Mesenchymal stem cell (in vitro differentiated cells and primary cell): ENCODE measurements at places on chromosomes 6 and 20.
A peak's percentile ranks its signal among the peaks of the same experiment; 100 is the strongest.

DNA sequence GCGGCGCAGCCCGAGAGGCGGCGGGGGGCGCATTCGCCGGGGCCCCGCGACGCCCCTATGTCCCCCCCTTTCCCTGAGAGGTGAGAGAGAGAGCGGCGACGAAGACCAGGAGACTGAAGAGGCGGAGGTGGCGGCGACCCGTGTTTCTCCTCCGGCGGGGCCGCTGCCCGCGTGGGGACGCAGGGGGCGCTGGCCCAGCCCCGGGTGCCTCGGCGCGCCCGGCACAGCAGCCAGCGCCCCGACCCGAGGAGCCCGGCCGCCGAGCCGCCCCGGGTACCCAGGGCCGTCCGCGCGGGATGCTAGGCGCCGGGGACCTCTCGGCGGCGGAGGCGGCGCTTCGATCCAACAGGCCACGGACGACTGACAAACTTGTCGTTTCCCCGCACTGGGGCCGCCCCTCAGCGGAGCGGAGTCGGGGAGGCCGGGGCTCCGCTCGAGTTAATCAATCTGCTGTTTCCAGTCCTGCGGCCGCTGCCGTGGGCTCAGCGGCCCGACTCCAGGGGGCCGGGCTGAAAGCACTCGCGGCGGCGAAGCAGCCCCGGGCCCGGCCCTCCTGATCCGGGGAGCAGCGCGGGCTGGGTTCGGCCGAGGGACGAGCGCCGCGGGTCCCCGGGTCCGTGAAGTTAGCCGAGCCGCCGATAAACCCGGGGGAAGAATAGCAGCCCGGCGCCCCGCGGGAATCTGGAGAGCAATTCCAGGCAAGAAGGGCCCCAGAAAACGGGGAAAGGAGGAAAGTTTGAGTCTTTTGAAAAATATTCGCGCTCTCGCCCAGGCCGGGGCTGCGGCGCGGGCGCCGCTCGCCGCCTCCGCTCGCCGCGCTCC is 631 bp downstream of the MDGA1 start:
- peak; percentile 43 for DNase-seq

- DNase-seq = peak; percentile 74
These were observed 74.1 kb upstream of the SLC4A11 start for GRCh38 chr20:3312940-3313682.

GRCh38 chr20:12090920-12091319 is 173.2 kb downstream of the BTBD3 start:
- DNase-seq = no peak

GRCh38 chr6:100472674-100473073 is 8.0 kb upstream of the SIM1 start:
- peak; percentile 21 for DNase-seq

- DNase-seq = no peak
These were observed 80.1 kb downstream of the RSPH3 start for GRCh38 chr6:158919865-158920264.

DNA sequence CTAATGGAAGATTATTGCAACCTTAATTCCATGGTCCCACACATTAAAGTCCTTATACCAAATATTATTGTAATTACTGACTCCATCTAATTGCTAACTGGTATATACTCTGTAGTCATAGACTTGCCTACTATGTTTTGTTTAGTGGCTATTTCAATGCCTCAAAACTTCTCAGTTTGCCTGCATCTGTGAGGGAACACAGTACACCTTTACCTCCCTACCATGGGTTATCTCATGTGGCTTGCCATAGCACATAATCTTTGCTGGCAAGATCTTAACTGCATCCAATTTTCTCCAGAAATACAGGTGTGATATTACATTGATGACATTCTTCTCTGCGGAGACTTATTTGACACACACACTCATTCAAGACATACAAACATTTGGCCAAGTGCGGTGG is 107.1 kb upstream of the ZNF184 start:
- no peak for DNase-seq

DNA sequence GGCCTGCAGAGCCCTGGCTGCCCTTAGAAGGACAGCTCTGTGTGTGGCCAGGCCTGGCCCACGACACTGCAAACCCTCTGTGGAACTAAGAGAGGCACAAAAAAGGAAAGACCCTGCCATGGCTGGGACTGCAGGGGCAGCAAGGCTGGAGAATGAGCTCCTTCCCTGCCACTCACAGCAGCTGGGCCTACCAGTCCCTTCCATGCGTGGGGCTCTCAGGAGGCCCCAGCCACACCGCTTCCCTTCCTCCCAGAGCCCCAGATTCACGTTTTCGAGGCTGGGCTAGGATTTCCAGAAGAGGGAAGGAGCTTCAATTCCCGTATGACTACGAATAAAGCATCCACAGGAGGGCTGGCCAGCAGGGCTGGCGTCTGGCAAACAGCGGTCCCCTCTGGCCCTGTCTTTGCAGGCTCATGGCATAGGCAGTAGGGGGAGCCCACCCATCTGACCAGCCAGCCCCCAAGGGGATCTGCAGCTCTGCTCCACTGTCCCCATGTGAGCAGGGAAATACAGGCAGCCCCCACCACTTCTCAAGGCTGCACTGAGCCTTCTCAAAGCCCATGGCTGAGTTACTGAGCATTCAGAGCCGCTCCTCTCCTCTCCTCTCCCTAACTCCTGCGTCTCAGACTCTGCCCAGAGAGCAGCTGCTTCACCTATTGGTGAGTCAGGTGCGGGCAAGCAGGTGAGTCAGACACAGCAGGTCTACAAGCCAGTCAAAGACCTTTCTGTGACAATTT is 53.1 kb downstream of the NINL start:
- DNase-seq = no peak

DNA sequence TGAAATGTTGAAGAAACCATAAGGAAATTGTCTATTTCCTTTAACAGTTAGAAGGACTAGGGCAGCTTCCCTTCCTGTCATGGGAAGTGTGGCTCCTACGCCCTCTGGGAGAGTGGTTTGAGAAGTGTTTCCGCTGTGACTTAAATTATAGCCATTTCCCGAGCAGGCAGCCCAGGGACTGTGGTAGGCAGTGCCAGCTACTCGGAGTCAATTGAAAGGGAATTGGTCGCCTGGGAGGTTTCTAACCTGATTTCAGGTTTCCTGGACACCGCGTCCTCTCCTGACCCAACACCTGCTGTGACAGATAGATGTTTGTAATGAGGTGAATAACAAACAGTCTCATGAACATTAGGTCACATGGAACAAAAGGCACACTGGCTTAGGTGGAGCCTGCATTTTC is 256.1 kb upstream of the PLCB4 start:
- DNase-seq = no peak

GRCh38 chr20:60804918-60805630 is 447.0 kb upstream of the CDH4 start:
- DNase-seq = no peak

DNA sequence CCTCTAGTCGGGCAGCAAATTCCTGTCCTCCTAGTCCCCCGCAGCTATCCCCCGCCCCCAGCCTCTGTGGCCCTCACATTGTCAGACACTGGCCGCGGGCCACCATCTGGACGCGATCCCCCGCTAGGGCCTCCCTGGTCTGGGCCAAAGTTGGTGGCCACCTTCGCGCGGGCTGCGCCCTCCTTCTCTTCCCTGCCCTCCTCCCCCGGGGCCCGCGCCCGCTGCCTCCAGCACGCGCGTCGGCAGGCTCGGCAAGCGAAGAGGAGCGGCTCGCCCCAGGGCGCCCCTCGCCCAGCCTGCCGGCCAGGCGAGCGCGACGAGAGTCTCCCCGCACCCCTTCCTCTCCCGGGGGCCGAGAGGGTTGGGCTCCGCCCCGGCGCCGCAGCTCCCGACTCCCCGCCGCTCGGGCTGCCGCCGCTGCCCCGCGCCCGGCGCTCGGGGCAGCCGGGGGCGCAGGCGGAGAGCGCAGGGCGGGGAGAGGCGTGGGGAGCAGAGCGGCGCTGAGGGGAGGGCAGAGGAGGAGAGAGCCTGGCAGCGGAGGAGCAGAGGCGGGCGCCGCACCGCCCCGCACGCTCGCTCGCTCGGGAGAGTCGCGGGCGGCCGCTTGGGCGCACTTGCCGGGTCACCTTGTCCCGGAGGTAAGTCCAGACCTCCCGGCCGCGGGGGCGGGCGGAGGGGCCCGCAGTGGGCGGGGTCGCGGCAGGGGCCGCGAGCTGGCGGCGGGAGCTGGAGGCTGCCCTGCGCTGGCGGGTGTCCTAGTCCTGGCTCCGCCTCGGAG is at the start of gene SYNDIG1:
Gene SYNDIG1, plus strand, starts transcription at position 514 of the 778 bp plus-strand sequence. CDS start 73,469 bp downstream, outside the sequence.
- DNase-seq = no peak

- DNase-seq = no peak
These were observed 427.9 kb downstream of the CD83 start for GRCh38 chr6:14545496-14545895.

DNA sequence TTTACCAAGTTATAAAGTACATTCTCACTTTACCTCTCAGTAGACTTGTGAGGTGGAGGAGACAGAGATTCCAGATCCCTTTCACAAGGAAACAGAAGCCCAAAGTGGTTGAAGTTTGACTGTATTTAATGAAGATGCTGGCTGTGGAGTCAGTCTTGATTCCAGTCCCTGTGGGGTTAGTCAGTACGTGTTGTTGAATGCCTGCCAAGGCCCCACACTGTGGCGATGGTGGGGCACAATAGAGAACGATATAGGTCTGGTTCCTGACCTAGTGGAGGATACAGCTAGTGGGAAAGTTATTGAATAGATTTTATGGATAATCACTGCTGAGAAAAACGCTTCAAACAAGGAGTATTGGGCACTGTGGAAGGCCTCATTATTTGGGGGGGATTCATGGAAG is 71.4 kb downstream of the LRRC1 start:
- DNase-seq = no peak

DNA sequence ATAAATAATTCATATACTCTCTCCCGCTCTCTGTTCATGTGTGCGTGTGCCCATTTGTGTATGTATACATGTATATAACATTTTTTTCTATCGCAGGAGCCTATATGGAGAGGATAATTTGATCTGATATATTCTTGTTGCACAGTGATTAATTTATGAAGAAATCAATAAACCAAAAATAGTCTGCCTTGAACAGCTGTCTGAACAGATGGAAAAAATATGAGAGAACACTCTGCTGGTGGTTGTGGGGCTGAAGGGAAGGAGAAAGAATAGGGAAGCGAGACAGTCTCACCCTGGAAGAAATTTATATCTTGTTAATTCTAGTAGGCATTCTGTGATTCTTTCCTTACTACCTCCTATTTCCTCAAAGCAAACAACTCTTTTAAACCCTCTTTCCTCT is 96.6 kb upstream of the B3GAT2 start:
- DNase-seq = no peak

- DNase-seq = no peak
These were observed 68.3 kb downstream of the FHL5 start for GRCh38 chr6:96631248-96631647.

DNA sequence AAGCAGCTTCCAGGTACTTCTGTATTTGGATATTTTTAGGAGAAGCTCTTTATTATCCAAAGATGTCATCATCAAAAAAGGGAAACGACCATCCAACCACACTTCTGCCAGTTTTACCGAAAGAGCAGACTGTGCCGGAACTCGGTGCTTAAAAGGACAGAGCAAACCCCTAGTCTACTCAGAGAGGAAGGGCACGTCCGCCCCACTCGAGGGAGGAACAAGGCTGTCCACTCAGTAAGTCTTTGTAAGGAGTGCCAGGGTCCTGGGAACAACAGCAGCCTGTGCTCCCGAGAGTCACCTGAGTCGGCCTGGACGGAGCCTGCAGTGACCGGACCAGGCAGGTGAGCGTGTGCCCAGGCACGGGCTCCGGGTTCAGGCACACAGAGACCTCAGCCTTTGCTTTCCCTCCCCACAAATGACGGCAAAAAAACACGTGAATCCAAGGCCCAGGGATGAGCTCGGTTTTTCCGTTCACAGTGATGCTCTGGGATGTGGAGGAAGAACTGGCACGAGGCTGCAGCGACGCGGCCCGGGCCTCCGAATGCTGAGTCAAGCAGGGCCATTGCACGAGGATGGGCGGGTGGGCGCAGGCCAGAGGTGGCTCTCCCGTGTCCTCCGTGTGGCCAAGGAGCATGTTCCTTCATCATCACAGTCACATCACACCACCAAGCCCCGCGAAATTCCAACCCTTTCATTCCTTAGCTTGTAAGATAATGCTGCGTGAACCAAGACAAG is 17.4 kb upstream of the SLCO4A1 start:
- no peak for DNase-seq

GRCh38 chr6:137423451-137424168 is 70.6 kb downstream of the OLIG3 start:
- no peak for DNase-seq

GRCh38 chr6:146856296-146856695 is 257.5 kb downstream of the ADGB start:
- DNase-seq = no peak

DNA sequence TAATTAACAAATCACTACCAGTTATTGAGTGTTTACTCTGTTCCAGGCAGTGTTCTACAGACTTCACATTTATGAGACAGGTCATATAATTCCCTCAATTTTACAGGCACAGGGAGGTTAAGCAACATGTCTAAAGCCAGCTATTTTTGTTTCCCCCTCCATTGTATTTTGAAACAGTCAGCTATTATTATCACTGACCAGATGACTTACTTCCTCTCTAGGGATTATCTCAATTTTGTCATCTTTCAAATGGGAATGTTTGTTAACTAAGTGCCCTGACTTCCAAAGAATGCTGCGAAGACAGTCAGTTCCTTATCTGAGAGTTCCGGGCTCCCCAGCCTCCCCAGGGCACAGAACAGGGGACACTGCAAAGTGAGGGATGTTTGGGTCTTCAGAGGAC is 5.6 kb upstream of the CNPY3 start:
- peak; percentile 25 for DNase-seq

- DNase-seq = peak; percentile 92
These were observed 2.0 kb downstream of the CEBPB start for GRCh38 chr20:50192364-50193198.

DNA sequence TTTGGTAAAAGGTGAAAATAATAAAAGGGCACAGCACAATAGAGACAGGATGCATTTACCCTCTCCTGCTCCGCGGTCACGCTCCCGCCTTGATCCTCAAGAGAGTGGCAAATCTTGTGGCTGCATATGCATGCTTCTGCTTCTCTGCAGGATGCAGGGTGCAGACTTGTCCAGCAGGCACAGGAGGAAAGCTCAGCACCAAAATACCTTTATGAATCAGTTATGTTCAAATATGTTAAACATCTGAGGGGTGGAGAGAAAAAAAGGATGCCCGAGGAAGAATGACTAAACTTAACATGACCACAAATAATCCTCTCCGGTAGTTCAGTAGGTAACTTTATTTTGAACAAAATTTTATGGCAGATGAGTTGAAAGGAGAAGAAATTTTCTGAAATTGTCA is 366.1 kb upstream of the SOX4 start:
- DNase-seq = no peak

DNA sequence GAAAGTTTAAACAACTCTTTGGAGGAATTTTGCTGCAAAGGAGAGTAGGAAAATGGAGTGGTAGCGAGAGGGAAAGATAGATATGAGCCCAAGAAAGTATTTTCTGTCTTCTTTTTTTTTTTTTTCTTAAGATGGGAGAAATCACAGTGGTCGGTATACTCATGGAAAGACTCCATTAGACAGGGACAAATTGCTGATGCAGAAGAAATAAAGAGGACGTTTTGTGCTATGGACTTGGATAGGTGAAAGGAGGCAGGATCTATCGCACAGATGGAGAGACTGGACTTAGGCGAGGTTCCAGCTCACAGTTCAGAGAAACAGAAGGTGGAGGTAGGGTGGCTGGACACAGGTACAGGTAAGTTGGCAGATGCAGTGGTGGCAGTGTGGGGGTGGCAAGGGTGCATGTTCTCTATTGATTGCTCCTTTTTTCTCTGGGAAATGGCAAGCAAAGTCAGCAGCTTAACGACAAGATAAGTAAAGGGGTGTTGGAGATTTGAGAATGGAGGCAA is 44.2 kb upstream of the ARMC2 start:
- DNase-seq = no peak

- DNase-seq = no peak
These were observed 5.0 kb upstream of the INSM1 start for GRCh38 chr20:20362774-20363433.
